Mesenteric fat pad (tissue), 1 donor: ENCODE measurements at places on chromosomes 2 and 18. TPM values are rescaled to one million over a fixed set of nuclear protein-coding genes. Genes with fewer than 3 reads are reported as not detected.

The EGR4 gene
- not detected for total RNA-seq

The PRKAG3 gene
- not detected for total RNA-seq

The CRYBA2 gene
- total RNA-seq, result not detected

The SCG2 gene
- total RNA-seq, result 0.19 TPM

The CDH19 gene
- total RNA-seq, result 0.35 TPM

The SCN7A gene
- total RNA-seq, result 0.42 TPM
